ENCODE measurements at places on chromosomes 1 and 21. TPM values are rescaled to one million over a fixed set of nuclear protein-coding genes. Genes with fewer than 3 reads are reported as not detected.

The ZNF326 gene
- total RNA-seq = 10.8 TPM

The OXCT2 gene
- total RNA-seq = 0.90 TPM

The TMEM125 gene
- total RNA-seq = 27.5 TPM

The RGS5 gene
- total RNA-seq = 14.9 TPM

The ASPM gene
- under 0.01 TPM for total RNA-seq

The COL24A1 gene
- not detected for total RNA-seq

The SLC9C2 gene
- not detected for total RNA-seq

The TTLL7 gene
- 14.1 TPM for total RNA-seq

The AMY1C gene
- total RNA-seq = not detected

The MYBPHL gene
- total RNA-seq = 0.26 TPM

The HENMT1 gene
- 2.6 TPM for total RNA-seq

The F13B gene
- not detected for total RNA-seq

The WNT9A gene
- 2.9 TPM for total RNA-seq

The OR2T35 gene
- not detected for total RNA-seq

The RHOU gene
- 5.4 TPM for total RNA-seq

The C1QTNF12 gene
- total RNA-seq = 1.0 TPM

The TNFRSF4 gene
- 1.6 TPM for total RNA-seq

The KRTAP6-1 gene
- not detected for total RNA-seq

The ANGPTL3 gene
- total RNA-seq = 0.16 TPM

The TTC3 gene
- total RNA-seq = 83.1 TPM

The DOCK7 gene
- 12.9 TPM for total RNA-seq

The CEP170 gene
- 5.0 TPM for total RNA-seq

The YBEY gene
- 6.7 TPM for total RNA-seq

The ADGRL2 gene
- total RNA-seq = 5.6 TPM

The FMN2 gene
- total RNA-seq = 2.7 TPM

The PTPN7 gene
- total RNA-seq = 2.2 TPM

The BMP8B gene
- total RNA-seq = 3.7 TPM

The KLF17 gene
- total RNA-seq = not detected

The UBL4B gene
- total RNA-seq = not detected

All from pancreas (tissue), 10 donors.